Naive thymus-derived CD8-positive, alpha-beta T cell (primary cell): ENCODE measurements at places on chromosomes 2 and 18.

DNA sequence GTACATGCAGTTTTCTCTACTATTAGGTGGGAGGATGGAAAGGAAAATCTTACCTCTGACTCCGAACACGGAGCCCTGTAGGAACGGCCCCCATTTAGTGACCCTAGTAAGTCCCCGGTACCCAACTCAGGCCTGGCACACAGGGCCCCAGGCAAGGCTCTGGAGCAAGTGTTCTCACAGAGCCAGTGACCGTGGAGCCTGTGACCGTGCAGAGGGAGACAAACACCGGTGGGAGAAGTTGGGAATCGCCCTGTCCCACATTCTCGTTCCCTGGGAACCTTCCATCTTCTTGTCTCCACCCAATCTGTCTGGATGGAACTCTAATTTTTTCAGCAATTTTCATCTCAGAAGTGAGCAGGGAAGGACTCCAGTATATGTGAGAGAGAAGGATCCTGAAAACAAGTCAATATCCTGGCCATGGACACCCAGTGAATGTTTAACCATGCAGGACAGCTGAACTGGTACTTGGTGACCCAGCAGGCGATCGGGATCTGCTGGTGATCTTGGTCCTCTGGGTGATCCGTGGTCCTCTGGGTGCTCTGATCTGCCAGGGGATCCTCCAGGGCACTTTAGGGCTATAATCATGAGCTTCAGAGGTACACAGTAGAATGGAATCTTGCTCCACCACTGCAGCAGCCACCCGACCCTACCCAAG lies 348.6 kb upstream of the ID2 start:
- H3K4me1 ChIP-seq, result peaks cover 69% of the 10 kb centered on the region
- H3K27ac ChIP-seq, result peak overlapping the region; percentile 11
- H3K4me3 ChIP-seq, result no peak overlapping the region
- no peaks in the 10 kb centered on the region for H3K36me3 ChIP-seq
- H3K27me3 ChIP-seq, result no peaks in the 10 kb centered on the region

GRCh38 chr2:74381751-74382150 lies 1.6 kb upstream of the DCTN1 start:
- DNase-seq, result no peak
- H3K36me3 ChIP-seq, result no peaks in the 10 kb centered on the region
- no peaks in the 10 kb centered on the region for H3K27me3 ChIP-seq
- H3K4me3 ChIP-seq, result no peak overlapping the region
- H3K4me1 ChIP-seq, result peaks cover 62% of the 10 kb centered on the region

GRCh38 chr18:50138181-50139064 lies 56.5 kb downstream of the MYO5B start:
- H3K27me3 ChIP-seq, result peaks cover 13% of the 10 kb centered on the region
- no peaks in the 10 kb centered on the region for H3K4me1 ChIP-seq
- no peak overlapping the region for H3K4me3 ChIP-seq
- no peak for DNase-seq
- no peaks in the 10 kb centered on the region for H3K36me3 ChIP-seq
- no peak overlapping the region for H3K27ac ChIP-seq

GRCh38 chr2:15980605-15981098 lies 40.3 kb downstream of the MYCN start:
- no peak overlapping the region for H3K4me3 ChIP-seq
- H3K27me3 ChIP-seq, result no peaks in the 10 kb centered on the region
- peaks cover 12% of the 10 kb centered on the region for H3K4me1 ChIP-seq
- DNase-seq, result no peak
- H3K27ac ChIP-seq, result no peak overlapping the region
- H3K36me3 ChIP-seq, result no peaks in the 10 kb centered on the region

GRCh38 chr2:82124629-82125028 lies 1820.1 kb upstream of the LRRTM1 start:
- no peak for DNase-seq
- no peaks in the 10 kb centered on the region for H3K4me1 ChIP-seq
- H3K27me3 ChIP-seq, result no peaks in the 10 kb centered on the region
- H3K27ac ChIP-seq, result no peak overlapping the region
- H3K36me3 ChIP-seq, result no peaks in the 10 kb centered on the region
